ENCODE measurements at places on chromosomes 11 and 22. TPM values are rescaled to one million over a fixed set of nuclear protein-coding genes. Genes with fewer than 3 reads are reported as not detected.

The CHCHD10 gene
- total RNA-seq = not detected

The TUB gene
- total RNA-seq = 4.4 TPM

The USP28 gene
- total RNA-seq = 23.6 TPM

The RPS6KA4 gene
- 95.7 TPM for total RNA-seq

The SHANK3 gene
- 0.58 TPM for total RNA-seq

The SLC22A12 gene
- not detected for total RNA-seq

The TMEM151A gene
- total RNA-seq = not detected

The HTR3A gene
- total RNA-seq = not detected

The TCN2 gene
- total RNA-seq = 5.3 TPM

The CSRP3 gene
- total RNA-seq = not detected

The EIF4ENIF1 gene
- total RNA-seq = 12.4 TPM

The SEPTIN5 gene
- 2.8 TPM for total RNA-seq

The NXPE2 gene
- total RNA-seq = not detected

The SHISA8 gene
- 8.8 TPM for total RNA-seq

The PLA2G3 gene
- total RNA-seq = 0.37 TPM

The TBX10 gene
- total RNA-seq = not detected

The MUC5B gene
- total RNA-seq = 0.03 TPM

The CPT1B gene
- total RNA-seq = 12.5 TPM

The PPM1F gene
- total RNA-seq = 75.2 TPM

The ROBO4 gene
- 21.1 TPM for total RNA-seq

The HEPHL1 gene
- 0.06 TPM for total RNA-seq

The MPPED1 gene
- not detected for total RNA-seq

The INS gene
- not detected for total RNA-seq

The CNGA4 gene
- not detected for total RNA-seq

The ART1 gene
- not detected for total RNA-seq

The LYVE1 gene
- not detected for total RNA-seq

The PRMT3 gene
- total RNA-seq = 37.0 TPM

The WBP2NL gene
- total RNA-seq = not detected

The PRR33 gene
- not detected for total RNA-seq

The GRK3 gene
- total RNA-seq = 1.7 TPM

The RAB39A gene
- total RNA-seq = 0.60 TPM

The SCGB2A2 gene
- total RNA-seq = not detected
